ENCODE measurements at places on chromosomes 2 and 18.

GRCh38 chr2:25606892-25607291 is 66.5 kb downstream of the DTNB start:
- DNase-seq, result no peak

- DNase-seq, result no peak
Measured at GRCh38 chr2:67201521-67201920, 195.6 kb upstream of the ETAA1 start.

DNA sequence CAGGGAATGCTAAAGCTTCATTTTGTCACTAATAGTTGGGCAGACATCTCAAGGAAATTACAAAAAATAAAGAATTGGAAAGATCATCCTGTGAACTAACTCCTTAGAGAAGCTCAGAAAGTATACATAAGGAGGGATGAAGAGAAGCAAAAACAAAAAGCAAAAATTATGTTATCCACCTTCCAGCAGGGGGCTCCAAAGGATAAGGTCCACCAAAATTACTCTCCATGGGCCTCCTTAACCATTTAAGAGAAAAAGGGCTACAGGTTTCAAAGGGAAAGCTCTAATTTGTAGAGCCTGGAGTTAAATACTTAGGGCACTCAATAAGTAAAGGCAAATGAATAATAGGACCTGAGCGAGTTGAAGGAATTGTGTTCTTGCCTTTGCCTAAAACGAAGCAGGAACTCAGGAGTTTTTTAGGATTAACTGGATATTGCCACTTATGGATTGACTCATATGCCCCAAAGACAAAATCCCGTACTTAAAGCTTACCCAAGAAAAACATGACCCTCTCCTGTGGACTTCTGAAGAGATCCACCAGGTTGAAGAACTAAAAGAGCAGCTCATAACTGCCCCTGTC is 1167.9 kb downstream of the DSC3 start:
- DNase-seq, result no peak

GRCh38 chr2:223918671-223919134 is 26.4 kb downstream of the WDFY1 start:
- DNase-seq, result no peak

GRCh38 chr2:74817304-74817675 is 16.6 kb upstream of the HK2 start:
- DNase-seq, result no peak

GRCh38 chr18:61609131-61609530 is 275.9 kb downstream of the CDH20 start:
- DNase-seq, result no peak

GRCh38 chr2:22037274-22037673 is 913.5 kb downstream of the TDRD15 start:
- no peak for DNase-seq

- DNase-seq, result no peak
Measured at GRCh38 chr2:39158351-39158750, 37.5 kb upstream of the SOS1 start.

DNA sequence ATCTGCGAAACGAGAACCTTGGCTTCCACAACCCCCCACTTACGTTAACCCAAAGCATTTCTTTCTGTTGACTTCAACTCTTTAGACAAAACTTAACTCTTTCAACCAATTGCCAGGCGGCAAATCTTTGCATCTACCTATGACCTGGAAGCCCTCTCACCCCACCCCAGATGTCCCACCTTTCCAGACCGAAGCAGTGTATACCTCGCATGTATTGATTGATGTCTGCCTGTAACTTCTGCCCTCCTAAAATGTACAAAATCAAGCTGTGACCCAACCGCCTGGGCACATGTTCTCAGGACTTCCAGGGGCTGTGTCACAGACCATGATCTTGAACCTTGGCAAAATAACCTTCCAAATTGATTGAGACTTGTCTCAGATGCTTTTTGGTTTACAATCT is 12.3 kb downstream of the AQP12B start:
- no peak for DNase-seq

- DNase-seq, result no peak
Measured at GRCh38 chr2:56889738-56890137, 705.9 kb downstream of the CCDC85A start.

GRCh38 chr2:134636714-134637113 is 82.1 kb downstream of the TMEM163 start:
- no peak for DNase-seq

DNA sequence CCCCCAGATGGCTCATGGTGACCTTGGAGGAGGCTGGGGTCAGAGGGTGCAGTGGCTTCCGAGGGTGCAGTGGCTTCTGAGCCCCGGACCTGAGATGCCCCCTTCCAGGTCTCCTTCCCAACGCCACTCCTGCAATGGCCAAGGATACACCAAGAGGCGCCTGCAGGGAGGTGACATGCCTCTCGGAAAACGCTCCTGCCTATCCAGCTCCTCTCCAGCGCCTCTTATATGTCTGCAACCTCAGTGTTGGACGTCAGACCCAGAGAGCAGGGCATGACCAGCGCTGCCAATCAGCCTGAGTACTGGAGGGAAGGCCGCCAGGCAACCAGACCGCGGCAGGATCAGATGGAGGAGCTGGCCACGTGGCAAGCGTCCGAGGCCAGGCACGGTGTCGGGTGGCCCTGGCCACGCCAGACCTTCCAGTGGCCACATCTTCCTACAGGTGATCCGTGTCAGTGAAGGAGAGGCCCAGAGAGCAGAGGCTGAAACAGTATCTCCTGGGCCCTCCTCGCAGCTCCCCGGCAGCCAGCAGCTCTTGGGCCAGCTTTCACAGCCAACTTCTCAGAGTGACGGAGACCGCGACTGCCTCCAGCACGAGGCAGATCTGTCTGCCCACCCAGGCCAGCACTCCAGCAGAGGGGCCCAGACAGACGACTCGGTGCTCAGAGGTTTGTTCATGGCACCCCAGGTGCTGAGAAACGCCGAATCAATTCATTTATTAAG is 199.5 kb upstream of the SALL3 start:
- no peak for DNase-seq

DNA sequence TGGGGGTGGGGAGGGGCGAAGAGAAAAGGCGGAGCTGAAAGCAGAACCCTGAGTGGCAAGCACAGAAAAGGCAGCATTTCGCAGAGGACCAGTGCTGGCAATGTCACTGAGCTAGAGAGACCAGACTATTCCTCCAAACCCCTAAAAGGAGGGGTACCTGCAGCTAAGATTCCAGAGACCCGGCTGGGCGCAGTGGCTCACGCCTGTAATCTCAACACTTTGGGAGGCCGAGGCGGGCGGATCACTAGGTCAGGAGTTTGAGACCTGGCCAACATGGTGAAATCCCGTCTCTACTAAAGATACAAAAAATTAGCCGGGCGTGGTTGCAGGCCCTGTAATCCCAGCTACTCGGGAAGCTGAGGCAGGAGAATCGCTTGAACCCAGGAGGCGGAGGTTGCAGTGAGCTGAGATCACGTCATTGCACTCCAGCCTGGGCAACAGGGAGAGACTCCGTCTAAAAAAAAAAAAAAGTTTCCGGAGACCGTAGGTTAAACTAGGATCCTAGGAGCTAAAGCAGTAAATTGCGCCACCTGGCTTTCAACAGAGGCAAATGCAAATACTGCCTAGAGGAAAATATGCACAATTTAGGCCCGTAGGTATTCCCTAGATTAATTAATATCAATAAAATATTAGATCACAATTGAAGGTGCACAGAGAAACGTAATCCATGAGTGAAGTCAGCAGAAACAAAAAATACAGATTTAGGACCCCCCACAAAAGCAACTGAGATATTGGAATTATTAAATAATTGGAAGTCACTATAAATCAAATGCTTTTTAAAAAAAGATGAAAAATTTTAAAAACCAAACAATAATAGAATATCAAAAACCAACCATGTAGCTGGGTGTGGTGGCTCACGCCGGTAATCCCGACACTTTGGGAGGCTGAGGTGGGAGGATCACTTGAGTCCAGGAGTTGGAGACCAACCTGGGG is 4.9 kb downstream of the UCN start:
- DNase-seq, result no peak

DNA sequence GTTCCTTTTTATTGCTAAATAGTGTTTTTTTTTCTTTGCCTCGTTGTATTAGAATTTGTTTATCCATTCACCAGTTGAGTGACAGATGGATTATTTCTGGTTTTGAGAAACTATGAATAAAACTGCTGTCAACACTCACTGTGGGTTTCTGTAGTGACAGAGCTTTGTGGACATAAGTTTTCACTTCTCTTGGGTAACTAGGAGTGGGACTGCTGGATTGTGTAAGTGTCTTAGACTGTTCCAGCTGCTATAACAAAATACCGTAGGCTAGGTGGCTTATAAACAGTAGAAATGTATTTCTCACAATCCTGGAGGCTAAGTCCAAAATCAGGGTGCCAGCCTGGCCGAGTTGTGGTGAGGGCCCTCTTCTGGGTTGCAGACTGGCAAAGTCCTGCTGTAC is 71.9 kb downstream of the TNFRSF11A start:
- no peak for DNase-seq

DNA sequence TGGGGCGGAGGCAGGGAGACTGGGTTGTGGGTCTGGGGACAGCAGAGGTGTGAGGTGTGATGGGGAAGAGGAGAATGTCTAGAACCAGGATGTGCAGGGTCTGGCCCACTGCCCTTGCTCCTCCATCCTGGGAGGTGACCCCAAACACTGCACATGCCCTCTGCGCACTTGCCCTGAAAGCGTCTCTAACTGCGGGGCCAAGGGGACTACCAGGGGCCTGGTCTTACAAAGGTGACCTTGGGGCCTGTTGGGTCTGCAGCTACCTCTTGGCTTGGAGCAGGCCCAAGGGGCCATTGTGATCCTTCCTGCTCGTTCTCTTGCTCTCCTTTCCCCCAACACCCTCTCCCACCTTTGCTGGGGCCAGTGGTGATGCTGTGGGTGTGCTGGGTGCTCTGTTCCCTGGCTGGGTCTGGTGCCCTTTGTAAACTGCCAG is 48.0 kb upstream of the FAHD2A start:
- DNase-seq, result no peak

DNA sequence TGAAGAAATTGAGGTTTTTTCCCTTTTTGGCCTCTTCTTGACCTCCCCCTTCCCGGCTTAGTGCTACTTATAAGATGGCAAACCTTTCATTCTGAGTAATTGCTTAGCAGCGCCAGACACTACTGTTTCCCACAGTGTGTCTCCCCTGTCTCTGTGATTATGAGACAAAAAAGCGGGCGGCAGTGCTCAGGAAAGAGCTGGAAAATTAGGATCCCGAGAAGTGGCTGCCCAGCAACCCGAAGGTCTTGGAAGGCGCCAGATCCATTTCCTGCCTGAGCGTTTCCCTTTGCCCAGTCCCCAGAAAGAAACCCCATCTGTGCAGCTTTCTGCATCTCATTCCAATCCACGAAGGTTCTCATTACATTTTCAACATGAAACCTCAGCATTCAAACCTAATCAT is 191.9 kb upstream of the APCDD1 start:
- no peak for DNase-seq

DNA sequence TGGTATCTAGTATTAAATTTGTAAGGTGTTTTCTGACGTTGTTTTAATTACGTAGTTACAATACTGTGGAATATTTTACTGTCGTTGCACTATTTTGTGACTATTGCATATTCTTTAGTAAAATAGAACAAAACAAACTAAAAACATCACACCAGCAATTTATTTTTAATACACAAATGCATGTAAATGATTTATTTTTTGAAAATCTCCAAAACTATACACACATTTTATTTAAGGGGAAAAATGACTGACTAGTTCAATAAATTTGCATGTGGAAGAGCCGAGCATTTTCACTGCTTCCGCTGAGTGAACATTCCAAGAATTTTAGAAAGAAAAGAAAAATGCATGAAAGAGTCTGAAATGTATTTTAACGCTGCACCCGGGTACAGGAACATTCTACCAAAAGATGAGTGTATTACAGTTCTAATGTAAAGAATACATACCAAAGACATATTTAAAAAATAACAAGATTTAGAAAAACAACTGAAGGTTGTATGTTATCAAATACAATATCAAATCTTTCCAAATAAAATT is 257.7 kb downstream of the MEIS1 start:
- DNase-seq, result no peak

- no peak for DNase-seq
Measured at GRCh38 chr18:35408843-35409261, 31.7 kb upstream of the ZNF396 start.

- DNase-seq, result no peak
Measured at GRCh38 chr2:100213595-100213994, 71.2 kb upstream of the AFF3 start.

GRCh38 chr2:175363699-175364098 is 182.2 kb upstream of the ATP5MC3 start:
- no peak for DNase-seq

GRCh38 chr2:165895974-165896373 is 57.6 kb downstream of the TTC21B start:
- DNase-seq, result no peak

GRCh38 chr2:38056216-38056615 is 19.7 kb downstream of the CYP1B1 start:
- DNase-seq, result no peak

DNA sequence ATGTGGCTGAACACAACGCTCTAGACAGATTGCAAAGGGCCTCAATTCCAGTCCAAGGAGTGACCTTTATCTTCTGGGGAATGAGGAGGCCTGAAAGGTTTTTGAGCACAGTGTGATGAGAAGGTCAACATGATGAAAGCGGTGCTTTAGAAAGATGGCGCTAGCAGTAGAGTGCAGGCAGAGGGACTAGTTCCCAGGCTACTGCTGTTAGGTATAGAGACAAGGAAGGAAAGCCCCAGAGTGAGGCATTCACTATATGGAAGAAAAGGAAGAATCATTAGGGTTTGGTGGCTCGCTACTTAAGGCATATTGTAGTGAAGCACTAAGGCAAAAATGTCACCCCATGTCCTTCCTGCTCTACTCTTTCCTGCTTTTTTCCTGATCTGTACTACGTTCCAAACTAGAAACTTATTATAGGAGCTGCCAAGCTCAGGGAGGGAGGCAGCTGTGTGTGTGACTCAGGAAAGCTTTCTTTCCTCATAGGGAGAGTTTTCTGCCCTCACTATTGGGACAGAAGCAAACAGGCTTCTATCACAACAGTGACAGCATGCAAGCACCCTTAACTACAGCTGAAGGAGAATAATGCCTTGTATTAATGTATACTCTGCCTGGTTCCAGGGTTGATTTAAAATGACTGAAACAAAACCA is 160.8 kb upstream of the CAVIN2 start:
- DNase-seq, result no peak

DNA sequence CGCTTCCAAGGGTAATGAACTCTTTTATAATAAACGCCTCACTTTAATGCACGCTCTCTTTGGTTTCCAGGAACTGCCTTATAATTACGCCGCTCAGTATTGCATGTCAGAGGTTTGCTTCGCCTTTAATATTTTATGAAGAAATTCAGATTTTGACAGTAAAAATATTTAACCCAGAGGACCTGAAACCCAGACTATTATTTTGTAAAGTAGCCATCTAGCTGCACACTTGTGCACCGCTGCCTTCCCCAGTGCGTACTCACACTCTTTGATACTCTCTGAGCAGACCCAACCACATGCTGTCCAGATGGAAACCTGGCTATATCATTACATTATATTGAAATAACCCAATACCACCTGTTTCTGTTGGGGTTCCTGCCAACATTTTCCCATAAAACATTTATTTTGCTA is 270.1 kb downstream of the C1D start:
- no peak for DNase-seq

- DNase-seq, result no peak
Measured at GRCh38 chr2:113703386-113704299, 52.8 kb downstream of the SLC35F5 start.

Measured in stimulated activated CD8-positive, alpha-beta memory T cell treated with anti-CD3 and anti-CD28 coated beads, Interleukin-4, amount 100 ng/mL, for 1 hour (primary cell).